ENCODE measurements at places on chromosomes 7 and 10.
A peak's percentile ranks its signal among the peaks of the same experiment; 100 is the strongest.

GRCh38 chr7:52302765-52303520, 732.5 kb upstream of the POM121L12 start:
- DNase-seq: no peak

- DNase-seq: no peak
Measured at GRCh38 chr10:12703813-12704212, 297.7 kb downstream of the CCDC3 start.

- no peak for DNase-seq
Measured at GRCh38 chr7:152910545-152911225, 151.1 kb downstream of the ACTR3B start.

- no peak for DNase-seq
Measured at GRCh38 chr7:154794147-154794780, 208.7 kb downstream of the PAXIP1 start.

DNA sequence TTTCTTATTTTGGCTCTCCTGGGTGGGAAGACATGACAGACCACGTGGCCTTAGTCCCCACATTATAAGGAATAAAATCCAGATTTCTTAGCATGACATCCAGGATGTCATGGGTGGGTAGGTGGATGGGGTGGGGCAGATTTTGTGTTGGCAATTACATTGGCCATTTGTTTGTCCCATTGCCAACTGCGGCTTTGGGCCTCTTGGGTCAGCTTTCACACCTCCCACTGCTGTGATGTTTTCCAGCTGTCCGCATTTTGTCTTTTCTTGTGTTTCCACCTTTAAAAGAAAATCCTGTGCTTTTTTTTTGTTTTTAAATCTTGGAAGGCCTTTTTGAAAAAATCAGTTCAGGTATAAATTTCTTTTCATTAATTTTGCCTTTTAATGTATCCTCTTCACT, 237.0 kb downstream of the SDK1 start:
- no peak for DNase-seq

GRCh38 chr7:3218411-3219225, 82.4 kb upstream of the SDK1 start:
- no peak for DNase-seq

DNA sequence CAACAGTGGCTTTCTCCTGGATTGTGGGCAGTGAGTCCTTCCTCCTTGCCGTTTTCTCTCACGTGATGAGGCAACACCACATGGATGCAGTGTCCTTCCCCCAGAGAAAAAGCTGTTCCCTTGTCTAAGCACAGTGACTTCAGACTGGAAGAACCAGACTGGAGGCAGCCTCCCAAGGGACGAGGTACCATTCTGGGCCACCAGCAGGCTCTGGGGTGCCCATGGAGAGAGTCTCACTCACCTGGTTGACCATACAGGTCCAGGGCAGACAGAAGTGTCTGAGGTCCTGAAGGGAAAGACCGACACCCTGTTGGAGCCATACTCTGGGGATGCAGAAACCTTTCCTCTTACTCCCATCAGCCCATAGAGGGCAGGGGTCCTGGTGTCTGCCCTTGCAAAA, 69.2 kb upstream of the DOCK1 start:
- DNase-seq: no peak

GRCh38 chr10:16992611-16993119, 136.9 kb downstream of the CUBN start:
- no peak for DNase-seq

DNA sequence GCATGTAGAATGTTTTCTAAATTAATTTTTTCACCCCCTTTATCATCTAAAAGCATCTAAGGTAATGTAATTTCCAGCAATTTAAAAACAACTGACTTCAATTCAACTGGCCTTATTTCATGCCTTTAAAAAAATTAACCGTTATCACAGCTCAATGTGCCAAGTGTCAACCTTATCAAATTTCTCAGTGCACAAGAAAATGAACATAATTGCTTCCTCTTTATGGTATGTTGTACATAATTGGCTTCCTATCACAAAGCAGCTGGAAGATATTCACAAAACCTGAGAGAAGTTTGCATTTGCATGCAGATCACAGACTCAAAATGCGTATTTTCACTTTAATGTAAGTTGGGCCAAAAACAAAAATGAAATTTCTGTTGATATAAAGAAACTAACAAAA, 966.4 kb downstream of the GRM8 start:
- no peak for DNase-seq

DNA sequence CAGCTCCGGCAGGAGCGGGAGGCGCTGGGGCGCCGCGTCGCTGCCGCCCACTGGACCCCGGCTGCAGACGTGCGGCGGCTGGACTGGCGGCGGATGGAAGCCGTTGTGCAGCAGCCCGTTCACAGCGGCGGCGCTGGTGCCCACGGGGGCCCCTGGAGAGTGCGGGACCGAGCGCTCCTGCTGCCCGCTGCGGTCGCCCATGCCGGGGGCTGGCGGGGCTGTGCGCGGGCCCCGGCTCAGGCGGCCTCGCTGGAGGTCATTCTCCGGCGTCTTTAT, 413 bp downstream of the PANK1 start:
- no peak for DNase-seq

GRCh38 chr7:110808361-110808760, 282.6 kb upstream of the LRRN3 start:
- no peak for DNase-seq

DNA sequence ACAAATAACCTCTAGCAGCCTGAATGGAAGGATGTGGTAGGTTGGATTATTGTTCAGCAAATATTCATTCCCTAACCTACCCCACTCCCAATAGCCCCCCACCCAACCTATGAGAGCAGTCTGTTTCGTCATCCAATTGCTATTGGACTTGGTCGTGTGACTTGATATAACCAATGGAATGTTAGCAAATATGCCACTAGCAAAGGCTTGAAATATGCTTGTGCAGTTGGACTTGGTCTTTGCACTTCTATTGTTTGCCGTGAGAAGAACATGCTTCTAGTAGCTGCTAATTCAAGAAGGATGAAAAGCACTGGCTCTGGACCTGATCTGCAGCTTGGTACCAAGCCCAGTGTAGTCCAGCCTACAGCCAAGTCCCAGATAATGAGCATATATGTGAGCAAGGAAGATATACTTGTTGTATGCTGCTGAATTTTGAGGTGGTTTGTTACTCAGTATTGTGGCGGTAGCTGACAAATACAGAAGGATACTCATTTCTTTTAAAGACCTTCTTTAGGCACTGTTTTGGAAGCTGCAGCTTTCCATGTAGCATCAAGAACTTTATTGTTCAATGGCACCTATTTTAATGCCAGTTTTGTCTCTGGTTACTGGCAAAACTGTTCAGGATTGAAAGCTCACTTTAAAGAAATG, 180.4 kb downstream of the EXOC4 start:
- no peak for DNase-seq

DNA sequence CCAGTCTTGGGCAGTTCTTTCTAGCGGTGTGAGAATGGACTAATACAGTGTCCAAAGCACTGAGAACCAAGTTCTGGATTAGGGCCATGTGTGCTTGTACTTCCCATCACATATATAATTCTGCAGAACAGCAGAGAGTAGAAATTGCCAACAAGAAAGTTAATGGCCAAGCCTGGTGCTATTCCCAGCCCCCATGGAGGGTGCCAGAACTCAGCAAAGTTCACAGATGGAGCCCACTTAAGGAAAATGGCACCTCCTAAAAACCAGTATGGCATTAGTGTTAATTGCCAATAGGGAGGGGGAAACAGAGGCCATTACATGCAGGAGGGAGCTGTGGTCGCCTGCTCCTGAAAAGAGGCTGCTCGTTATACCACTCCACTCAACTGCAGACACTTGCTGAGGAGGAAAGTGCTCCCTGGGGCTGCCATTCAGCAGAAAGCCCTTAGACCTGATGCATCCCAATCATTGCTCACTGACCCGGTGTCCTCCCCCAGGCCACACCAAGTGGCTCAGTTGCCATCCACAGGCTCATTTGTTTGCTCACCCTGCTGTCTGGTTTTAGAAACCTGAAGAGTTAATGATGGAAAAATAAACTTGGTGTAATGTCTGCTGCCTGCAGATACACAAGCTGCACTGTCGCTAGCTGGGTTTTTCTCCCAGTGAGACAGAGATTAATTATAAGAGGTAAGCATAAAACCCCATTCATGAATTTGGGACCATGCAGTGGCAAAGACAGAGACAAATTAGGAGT, 280.6 kb downstream of the GFRA1 start:
- no peak for DNase-seq

- DNase-seq: no peak
Measured at GRCh38 chr10:105925045-105925785, 1239.3 kb downstream of the SORCS1 start.

DNA sequence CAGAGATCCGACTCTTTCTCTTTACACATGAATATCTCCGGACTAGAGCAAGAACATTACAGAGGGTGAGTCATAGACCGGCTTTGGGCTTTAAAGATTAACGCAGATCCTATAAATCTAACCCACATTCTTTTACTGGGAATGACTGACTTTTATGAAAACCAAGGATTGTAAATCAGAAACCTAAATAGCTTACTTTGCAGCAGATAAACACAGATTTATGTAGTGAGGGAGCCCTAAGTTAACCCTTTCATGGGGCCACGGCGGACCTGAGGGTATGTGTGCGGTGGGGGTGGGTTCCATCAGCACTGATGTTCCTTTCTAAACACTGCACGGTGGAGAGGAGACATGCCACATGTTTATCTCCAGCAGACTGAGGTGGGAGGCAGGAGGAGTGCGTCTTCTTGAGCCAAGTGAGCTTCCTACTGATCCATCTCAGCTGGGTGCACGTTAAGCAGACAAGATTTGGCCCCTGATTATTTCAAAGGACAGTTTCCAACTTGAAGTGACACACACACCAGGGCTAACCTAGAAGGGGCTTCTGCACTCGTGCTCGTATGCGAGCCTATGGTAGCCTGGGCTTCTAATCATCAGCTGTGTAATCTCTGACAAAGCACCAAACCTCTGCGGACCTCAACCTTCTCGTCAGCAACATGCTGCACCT, 127.6 kb downstream of the WDR11 start:
- DNase-seq: no peak

- no peak for DNase-seq
Measured at GRCh38 chr10:31999070-31999660, 57.1 kb downstream of the KIF5B start.

- no peak for DNase-seq
Measured at GRCh38 chr7:78047800-78048199, 249.2 kb downstream of the PHTF2 start.

GRCh38 chr10:70162892-70163201, 7.5 kb downstream of the SAR1A start:
- no peak for DNase-seq

DNA sequence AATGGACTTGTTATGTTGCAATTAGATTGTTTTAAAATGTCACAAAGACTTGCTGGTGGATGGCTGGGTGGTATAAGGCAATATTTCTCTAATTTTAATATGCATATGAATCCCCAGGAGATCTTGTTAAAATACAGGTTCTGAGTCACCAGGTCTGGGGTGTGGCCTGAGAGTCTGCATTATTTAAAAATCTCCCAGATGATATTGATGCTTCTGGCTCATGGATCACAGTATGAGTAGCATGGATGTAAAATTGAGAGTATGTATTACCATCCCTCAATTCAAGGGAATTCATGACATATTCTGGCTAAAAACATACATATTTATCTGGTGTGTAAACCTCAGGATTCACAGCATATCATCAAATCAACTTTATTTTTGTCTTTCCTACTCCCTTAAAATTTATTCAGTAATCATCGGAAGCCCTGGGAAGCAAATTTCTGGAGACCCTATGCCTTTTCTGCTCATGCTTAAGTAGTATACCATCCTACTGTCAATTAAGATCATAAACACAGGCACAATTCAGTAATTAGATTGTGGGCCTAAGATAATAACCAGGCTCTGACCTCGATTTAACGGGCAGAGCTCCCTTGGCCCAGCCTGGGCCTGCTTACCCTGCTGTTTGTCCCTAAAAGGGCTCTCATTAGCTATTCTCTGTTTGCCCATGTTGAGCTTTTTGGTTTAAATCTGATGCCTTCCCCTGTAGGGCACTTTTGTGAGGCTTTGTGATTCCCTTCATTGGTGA, 29.6 kb upstream of the ICA1 start:
- no peak for DNase-seq

DNA sequence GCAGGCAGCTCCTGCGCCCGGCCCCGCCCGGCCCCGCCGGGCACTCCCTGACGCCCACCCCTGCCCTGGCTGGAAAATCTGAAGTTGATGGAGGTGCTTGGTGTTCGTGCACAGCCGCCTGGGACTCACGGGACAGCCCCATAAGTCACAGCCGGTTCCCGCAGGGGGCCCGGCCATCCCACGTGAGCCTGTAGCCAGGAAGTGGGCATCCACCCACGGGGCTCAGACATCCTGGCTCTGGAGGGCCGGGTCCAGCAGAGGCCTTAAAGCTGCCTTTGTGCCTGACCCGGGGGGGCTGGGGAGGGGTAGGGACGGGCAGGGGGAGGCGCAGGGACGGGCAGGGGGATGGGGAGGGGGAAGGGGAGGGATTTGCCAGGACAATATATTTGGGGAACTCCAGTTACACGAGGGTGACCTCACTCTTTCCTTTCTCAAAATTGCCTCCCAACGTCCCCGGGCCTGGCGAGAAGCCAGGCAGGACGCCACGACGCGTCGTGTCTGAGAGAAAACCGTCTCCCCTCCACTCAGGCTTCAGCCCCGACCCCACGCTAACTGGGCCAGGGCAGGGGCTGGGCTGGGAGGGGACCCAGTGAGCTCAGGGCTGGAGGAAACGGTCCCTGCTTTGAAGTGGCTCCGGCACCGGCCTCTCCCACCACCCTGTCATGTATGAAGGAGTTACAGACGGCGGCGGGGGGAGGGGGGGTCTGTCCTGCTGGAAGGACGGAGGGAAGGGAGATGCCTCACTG, 82.1 kb upstream of the PDGFA start:
- DNase-seq: peak; percentile 65

DNA sequence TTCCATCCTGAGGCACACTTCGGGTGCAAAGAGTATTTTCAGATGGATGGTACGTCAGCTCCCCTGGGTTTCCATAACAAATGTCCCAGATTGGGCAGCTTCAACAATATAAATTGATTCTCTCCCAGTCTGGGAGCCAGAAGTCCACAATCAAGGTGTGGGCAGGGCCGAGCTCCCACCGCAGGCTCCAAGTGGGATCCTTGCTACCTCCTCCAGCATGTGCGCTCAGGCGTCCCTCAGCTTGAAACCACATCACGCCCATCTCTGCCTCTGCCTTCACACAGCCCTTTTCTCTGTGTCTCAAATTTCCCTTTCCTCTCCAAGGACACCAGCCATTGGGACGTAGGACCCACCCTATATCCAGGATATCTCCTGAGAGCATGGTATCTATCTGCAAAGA, 153.5 kb downstream of the DIP2C start:
- no peak for DNase-seq

GRCh38 chr10:62081341-62082270, 180.1 kb downstream of the ARID5B start:
- DNase-seq: no peak

All from stimulated activated CD4-positive, alpha-beta T cell treated with anti-CD3 and anti-CD28 coated beads, Interleukin-1b, Interleukin-23, amount 100 ng/mL, for 1 hour (primary cell).